ENCODE measurements at places on chromosomes 7 and 10.

DNA sequence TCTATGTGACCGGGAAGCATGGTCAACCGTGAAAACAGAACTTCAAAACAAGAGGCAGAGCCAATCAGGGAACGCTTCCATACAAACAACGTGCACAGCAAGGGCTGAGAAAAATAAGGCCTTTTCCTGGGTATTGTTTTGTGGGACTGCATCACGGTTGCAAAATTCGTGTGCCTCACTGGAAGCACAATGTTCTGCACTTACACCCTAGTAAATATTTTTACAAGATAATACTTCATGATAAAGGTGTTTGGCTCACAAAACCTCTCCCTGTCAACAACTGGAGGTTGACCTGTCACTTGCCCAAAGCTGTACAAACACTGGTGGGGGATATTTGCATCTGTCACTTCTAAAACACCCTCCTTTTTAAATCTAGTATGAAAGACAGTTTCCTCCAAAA, 37.0 kb downstream of the KLF6 start:
- no peak for DNase-seq

GRCh38 chr7:133382775-133383559, 130.1 kb downstream of the EXOC4 start:
- no peak for DNase-seq

GRCh38 chr7:77442636-77443035, 26.5 kb upstream of the GSAP start:
- DNase-seq = no peak

DNA sequence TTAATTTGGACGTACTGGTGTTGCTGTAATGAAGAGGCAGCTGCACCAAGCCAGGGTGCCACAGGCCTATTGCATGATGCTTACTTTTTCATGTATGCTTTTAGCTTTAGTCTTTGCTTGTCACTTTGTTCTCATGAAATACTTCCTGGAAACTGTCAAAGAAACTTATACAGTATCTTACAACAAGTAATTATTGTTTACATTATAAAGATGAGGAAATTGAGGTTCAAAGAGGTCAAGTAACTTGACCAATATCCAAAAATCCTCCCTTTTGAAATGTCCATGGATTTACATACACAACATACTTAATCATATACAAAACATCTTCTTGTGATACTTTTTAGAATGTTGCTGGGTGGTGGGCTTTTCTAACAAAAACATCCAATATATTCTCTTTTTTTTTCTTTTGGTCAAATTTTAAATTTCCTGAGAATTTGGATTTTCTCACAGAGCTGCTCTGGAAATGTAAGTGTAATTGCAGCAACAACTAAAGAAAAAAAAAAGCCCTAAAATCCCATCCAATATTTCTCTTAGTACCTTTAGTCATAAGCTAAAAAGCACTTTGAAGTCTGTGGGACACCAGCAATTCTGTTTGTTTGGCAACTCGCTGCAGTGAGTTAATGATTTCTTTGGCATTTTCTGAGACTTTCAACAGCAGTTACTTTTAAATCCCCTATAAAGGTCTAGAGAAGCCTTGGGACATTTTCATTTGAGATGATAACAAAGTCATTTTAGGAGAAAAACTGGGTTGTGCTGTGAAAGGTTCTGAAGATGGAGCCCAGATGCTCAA, 500.6 kb upstream of the IGFBP3 start:
- no peak for DNase-seq

GRCh38 chr7:134771889-134772288, 7.5 kb upstream of the CALD1 start:
- DNase-seq = no peak

GRCh38 chr10:91975438-91975837, 51.9 kb downstream of the BTAF1 start:
- no peak for DNase-seq

DNA sequence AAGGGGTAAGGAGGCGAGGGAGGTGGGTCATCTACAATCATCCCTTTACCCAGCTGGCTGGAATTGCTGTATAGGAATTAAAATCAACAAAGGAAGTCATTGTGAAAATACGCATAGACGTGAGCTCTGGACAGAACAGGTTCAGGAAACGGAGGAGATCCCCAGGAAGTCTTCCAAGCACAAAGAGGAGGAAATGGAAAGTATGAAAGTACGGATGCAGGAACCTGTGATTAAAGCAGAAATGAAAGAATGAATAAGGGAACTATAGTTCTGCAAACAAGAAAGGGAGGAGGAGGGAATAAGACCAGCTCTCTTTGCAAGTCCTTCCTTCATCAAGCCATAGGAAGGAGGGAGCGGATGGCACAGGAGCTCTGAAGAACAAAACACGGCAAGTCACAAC, 61.8 kb downstream of the PYROXD2 start:
- DNase-seq = no peak

DNA sequence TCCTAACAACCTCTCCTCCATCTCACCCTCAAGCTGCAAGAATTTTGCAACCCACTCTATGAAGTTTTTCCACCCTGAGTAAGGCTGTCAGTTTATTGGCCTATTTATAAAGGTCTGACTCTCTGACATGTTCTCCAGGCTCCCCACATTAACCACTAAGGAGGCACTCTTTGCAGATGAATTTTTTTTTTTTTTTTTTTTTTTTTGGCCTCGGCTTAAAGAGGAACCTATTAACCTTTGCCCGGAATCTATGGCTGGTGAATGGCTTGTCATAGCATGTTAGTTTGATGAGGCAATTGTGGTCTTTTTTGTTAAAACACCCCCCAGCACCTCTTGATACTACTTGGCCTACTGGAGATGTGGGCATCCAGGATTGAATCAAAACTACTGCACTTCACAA, 57.1 kb downstream of the TBXAS1 start:
- no peak for DNase-seq

DNA sequence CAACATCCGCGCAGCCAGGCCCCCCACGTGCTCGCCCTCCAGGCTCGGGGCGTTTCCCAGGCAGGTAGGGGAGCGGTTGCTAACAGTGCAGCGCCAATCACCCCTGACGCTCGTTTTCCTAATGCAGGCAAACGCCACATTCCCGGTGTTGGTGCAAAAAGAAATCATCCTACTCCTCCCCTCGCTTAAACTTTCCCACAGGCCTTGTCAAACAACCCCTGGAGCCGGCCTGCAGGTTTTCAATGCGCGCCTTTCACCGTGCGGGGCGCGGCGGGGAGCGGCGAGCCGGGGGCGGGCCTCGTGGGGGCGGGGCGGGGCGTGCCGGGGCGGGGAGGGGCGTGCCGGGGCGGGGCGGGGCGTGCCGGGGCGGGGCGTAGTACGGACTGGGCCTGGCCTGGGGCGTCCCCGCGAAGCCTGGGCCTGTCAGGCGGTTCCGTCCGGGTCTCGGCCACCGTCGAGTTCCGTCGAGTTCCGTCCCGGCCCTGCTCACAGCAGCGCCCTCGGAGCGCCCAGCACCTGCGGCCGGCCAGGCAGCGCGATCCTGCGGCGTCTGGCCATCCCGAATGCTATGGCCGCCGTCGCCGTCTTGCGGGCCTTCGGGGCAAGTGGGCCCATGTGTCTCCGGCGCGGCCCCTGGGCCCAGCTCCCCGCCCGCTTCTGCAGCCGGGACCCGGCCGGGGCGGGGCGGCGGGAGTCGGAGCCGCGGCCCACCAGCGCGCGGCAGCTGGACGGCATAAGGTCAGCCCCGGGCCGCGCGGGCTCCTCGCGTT, at the start of gene ECHDC3:
ECHDC3 (plus strand) TSS at position 374 of the 770 bp plus-strand sequence; CDS start at position 569, 195 bp downstream.
- DNase-seq = peak; percentile 35

DNA sequence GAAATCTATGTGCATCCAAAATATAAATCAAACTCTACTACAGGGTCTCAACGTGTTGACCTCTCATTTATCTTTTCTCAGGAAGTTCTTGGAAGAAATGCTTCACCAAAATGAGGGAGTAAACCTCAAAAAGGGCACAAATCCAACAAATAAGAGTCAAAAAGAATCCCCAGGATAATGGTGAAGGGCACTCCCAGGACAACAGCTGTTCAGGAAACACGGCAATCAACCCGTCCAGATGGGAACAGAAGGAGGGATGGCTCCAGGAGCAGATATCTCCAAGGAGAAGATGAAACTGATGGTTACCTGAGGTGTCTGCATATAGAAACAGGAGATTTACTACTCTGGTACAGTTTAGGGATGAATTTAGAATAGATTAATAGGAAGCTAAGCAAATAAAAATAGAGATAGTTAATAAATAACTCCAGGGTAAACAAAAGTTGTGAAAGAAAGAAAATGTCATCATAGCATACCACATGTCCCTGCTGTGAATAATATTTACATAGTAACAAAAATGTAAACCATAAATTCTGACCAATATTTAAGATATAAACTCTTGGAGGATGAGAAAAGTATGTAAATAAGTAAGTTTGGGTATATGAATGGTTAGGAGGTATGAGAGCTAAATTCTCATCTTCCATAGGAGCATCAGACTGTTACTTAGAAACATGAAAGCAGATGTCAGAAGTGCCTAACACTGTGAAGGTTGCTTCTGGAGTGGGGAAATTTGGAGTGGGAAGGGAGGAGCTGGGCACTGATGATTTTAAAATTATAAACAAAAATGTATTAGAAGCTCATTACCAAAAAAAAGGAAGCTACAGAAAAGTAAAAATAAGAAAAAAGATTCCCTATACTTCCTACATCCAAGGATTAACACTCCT, 237.5 kb upstream of the HPS1 start:
- no peak for DNase-seq

DNA sequence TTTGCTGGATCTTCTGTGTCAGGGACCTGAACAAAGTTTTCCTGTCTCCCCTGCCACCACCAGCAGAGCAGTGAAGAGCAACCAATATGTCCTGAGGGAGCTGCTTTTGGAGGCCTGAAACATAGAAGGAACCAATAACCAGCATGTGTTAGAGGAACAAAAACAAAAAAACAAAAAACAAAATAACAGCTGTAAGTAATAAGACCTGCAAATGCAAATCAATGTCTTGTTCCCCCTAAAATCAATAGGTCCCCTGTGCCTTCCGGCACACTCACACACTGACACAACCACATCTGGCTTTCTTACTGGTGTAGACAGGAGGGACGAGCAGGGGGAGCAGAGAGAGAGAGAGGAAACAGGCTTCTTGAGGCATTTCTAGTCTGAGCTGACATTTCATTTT, 94.1 kb downstream of the NRG3 start:
- no peak for DNase-seq

DNA sequence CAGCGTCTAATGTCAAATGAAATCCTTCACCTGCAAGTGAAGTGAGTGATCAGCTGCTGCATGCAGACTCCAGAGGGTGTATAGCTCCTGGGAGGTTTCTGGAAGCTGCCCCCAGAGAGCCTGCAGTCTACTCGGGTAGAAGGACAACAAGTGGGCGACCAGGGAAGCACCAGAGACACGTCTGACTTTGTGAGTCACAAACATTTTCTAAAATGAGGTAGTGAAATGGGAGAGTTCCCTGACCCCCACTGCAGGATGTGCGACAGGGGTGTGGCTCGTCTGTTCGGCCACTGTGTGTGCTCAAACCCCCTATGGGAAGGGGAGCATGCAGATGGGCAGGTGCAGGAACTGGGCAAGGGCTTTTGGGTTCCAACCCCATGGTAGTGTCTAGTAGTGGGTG, 177.1 kb upstream of the PRKCQ start:
- DNase-seq = no peak

- no peak for DNase-seq
Observed at GRCh38 chr7:57198801-57199200, 66.6 kb upstream of the ZNF479 start.

DNA sequence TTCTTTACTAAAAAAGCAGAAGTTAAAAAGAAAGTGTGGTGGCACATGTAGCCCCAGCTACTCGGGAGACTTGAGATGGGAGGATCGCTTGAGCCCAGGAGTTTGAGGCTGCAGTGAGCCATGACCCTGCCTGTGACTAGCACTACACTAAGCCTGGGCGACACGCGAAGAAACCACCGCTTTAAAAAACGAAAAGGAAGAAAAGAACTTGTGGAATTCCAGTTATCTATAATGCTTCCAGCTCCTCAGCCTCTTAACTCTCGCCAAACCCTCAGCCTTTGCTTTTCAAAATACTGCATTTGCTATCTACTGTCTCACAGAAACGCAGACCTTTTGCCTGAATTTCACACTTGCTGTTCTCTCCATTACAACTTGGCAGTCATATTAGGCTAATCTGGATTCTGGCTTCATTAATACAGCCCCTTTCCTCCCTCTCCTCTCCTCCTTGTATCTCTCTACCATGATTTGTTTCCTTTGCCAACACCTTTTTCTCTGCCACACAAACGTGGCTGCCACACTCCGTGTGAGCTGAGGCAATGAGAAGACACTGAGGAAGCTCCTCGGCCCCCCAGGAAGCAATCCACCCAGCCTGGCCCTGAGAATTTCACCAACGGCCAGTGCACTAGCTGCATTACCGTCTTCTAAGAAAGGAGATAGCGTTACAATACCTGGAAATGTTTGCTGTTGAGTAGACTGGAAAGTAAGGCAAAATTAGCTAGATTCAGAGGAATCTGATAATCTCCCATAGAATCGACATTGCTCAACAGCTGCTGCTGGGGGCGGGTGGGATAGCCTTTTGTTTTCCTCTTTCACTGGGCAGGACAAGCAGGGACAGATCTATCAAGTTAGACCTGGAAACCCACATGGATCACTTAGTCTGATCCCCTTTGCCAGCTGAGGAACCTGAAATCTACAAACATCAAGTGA, 37.2 kb downstream of the CALML5 start:
- DNase-seq = no peak

DNA sequence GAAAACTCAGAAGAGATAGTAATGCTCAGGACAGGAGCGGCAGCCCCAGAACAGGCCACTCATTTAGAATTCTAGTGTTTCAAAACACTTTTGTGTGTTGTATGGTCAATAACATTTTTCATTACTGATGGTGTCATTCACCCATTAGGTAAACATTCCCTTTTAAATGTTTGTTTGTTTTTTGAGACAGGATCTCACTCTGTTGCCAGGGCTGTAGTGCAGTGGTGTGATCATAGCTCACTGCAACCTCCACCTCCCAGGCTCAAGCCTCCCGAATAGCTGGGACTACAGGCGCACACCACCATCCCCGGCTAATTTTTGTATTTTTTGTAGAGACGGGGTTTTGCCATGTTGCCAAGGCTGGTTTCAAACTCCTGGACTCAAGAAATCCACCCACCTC, 65.9 kb upstream of the CAPZA2 start:
- DNase-seq = no peak

- DNase-seq = no peak
Observed at GRCh38 chr10:61271127-61271780, 181.9 kb downstream of the TMEM26 start.

GRCh38 chr7:150755473-150756099, 18.4 kb downstream of the GIMAP5 start:
- peak; percentile 74 for DNase-seq

- DNase-seq = no peak
Observed at GRCh38 chr10:77837925-77838595, 88.5 kb downstream of the DLG5 start.

GRCh38 chr10:93384006-93384405, 98.1 kb downstream of the MYOF start:
- no peak for DNase-seq

GRCh38 chr10:98320486-98321185, 52.6 kb upstream of the LOXL4 start:
- DNase-seq = no peak

- no peak for DNase-seq
Observed at GRCh38 chr10:30558411-30558810, 71.1 kb downstream of the LYZL2 start.

GRCh38 chr10:107733328-107734130, 569.0 kb upstream of the SORCS1 start:
- DNase-seq = no peak

All from activated naive CD4-positive, alpha-beta T cell treated with Interleukin-2 at 50 U/mL for 16 hours (primary cell).